ENCODE measurements at places on chromosomes 2 and 18.

GRCh38 chr2:111703759-111704158, 180.2 kb downstream of the ANAPC1 start:
- no peak for DNase-seq

GRCh38 chr2:723761-724160, 46.6 kb upstream of the TMEM18 start:
- no peak for DNase-seq

- DNase-seq = no peak
Observed at GRCh38 chr2:200357845-200358244, 51.4 kb downstream of the SPATS2L start.

DNA sequence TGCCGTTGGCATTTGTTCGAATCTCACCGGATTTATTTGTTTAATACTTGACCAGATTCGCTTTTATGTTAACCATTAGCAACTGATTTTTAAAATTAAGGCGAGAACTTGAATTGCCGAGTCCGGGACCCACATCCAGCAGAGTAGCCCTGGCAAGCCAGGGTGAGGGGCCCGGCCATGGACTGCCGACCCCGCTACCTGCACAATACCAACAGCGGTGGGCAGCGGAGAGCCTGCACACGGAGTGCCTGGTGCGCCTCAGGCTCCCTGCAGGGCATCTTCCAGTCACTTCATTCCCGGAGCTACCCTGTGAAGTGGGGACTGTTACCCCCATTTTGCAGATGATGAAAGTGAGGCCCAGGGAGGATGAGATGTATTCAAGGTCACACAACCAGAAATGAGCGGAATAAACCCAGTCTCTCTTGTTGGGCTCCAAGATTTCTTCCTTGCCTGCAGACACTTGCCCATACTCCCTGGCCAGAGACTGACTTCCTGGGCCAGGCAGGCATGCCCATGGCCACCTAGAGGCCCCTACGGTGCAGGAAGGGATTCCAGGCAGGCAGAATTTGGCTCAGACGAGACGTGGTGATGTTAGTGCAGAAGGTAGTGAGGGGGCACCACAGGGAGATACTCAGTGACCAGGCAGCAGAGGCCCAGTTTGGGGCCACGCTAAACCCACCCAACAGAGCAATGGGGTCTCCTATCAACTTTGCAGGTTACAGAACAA, 2.9 kb downstream of the FBLN7 start:
- no peak for DNase-seq

GRCh38 chr18:74444104-74444503, 13.0 kb downstream of the DIPK1C start:
- DNase-seq = no peak

DNA sequence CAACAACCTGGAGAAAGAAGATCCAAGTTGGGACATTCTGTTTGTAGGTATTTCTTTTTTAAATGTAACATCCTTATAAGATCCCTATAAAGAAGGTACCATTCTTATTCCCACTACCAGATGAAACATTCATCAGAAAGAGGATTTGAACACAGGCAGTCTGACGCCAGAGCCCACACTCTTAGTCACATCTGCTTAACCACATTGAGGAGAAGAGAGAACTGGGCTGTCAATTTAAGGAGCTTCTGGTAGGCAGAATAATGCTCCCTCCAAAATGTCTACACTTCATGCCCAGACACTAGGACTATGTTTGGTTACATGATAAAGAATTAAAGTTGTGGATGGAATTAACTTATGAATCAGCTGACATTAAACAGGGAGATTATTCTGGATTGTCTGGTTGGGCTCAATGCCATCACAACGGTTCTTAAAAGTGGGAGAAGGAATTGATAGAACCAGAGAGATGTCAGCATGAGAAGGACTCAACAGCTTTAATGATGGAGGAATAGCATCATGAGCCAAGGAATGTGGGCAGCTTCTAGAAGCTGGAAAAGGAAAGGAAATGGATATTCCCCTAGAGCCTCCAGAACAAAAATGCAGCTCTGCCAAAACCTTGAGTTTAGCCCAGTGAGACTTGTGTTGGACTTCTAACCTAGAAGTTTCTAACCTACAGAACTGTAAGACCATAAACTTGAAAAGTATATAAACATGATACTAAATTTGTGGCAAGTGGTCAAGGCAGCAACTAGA, 82.2 kb downstream of the KLF7 start:
- no peak for DNase-seq

DNA sequence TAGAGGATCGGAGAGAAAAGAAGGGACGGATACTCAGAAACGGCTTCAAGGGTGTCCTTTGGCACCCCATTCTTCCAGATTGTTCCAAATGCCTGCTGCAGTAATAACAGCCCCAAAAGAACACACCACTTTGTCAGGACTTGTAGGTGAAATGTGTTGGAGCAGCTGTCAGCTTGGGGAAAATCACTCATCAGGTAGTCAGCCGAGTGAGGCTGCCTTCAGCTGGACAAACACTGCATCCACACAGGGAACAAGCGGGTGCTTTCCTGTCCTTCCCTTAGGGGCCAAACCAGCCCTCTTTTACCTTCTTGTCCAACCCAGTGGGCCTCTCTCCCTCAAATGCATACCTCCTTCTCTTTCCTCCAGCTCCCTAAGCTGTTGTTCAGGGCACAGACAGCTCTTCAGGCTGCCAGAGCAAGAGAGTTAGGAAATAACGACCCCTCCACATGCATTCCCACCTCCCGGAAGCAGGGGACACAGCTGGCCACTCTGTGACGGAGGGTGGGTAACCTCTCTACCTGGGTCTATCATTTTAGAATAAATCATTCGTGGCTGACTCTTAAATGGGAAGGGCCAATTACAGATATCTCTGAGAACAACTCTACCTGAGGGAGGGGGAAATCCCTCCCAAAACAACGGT, 48.1 kb downstream of the BCL11A start:
- DNase-seq = no peak

DNA sequence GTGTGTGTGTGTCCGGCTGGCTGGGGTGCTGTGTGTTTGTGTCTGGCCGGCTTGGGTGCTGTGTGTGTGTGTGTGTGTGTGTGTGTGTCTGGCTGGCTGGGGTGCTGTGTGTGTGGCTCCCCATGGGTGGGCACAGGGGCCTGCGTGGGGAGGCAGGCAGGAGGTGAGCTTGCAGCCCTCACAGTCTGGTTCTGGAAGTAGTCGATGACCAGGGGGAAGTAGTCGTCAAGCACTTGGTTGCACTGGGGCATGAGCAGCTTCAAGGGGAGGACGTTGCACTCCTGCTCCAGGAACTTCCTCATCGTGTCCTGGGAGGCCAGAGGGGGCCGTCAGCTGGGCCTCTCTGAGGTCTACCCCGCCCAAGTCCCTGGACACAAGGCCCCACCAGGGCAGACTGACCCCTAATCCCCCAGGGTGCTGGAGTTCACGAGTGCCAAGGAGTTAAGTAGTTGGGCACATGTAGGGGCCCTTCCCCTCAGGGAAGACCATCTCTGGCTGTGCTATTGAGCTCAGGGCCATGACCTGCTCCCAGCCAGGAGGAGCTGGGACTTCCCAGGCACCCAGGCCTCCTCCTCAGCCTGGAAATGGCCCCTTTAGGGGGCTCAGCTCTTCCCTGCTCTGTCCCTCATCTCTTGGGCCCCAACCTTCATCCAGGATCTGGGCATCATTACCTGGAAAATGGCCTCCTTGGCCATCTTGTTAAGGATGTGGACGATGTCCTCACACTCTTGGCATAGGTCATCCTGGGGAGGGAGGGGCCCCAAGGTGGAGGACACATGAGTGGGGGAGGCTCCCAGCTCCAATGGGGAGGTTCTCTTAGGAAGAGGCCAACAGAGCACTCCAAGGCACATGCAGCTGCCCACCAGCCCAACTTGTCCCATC, 1.3 kb downstream of the SFTPB start:
- no peak for DNase-seq

DNA sequence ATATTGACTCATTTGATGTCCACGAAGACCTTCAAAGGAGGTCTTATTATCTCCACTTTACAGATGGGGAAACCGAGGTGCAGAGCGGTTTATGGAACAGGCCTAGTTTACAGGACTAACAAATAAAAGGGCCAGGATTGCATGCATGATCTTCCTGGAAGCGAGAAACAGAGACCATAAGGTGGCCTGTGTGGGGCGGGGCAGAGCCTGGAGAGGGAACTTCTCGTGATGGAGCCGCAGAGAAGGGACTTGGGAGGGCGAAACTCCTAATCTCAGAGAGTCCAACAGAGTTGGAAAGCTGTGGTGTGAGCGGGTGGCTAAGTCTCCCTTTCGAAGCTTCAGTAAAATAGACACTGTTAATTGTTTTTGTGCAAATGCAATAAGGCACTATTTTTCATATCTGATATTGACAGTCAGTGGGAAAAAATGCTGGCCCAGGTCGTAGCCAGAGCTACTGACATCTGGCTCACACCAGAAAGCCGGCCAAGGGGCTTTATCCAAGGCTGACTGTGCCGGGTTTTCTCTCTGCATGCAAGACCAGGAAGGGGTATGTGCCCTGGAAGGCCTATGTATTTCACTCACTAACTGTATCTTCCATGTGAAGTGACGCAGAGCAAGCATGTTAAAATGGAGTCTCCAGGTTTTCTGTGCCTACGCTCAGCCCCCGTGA, 4.5 kb downstream of the INPP5D start:
- no peak for DNase-seq

GRCh38 chr2:135960656-135961551, 24.5 kb downstream of the DARS1 start:
- DNase-seq = no peak

DNA sequence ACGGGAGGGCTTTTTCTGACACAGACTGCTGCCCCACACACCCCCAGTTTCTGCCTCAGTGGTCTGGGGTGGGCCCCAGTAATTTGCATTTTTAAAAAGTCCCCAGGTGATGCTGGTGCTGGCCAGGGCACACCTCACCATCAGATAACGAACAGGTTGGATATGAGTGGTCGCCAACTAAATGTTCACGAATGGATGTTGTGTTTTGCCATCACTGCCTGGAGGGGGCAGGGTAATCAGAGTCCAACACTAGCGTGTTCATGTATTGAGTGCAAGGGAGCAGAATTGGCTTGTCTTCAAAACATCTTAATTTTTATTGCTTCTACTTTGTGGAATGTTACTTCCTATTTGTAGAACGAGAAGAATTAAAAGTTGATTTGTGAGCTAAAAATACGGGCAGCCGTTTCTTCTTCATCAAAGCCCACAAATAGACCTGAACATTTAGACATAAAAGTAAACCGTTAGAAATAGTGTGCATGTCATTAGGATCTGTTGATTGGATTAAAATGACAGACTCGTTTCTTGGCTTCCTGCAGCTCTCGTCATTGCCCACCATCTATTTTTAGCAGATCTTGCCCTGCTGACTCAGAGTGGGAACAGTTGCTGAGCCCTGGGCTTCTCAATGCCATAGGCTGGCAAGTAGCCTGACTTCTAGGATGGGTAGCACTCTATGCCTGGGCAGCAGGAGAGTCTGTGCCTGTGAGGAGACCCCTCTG, 45.2 kb downstream of the NCK2 start:
- DNase-seq = no peak

DNA sequence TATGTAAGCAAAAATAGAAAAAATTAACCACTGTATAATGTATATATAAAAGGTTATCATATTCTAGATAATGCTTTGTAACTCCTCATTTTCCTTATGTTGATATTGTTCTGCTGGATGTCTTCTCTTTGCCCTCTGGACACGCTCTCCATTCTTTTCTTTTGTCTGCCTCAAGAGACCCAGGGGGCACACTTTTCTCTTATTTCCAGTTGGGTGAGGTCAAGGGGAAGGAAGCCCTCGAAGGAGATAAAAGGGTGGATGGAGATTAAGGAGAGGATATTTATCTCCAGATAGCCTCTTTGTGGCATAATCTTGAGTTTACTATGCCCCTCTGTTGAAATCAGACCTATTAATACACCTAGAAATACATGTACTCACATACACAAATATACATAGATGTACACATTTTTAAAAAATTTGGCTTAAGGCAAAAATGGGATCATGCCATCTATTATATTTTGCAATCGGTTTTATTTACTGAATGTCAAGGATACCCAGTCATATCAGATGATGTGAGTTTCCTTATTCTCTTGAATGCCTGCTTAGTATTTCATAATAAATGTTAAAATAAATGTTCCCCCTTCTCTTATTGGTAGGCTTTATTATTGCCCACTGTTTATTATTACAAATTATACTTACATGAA, 65.3 kb downstream of the LCLAT1 start:
- no peak for DNase-seq

DNA sequence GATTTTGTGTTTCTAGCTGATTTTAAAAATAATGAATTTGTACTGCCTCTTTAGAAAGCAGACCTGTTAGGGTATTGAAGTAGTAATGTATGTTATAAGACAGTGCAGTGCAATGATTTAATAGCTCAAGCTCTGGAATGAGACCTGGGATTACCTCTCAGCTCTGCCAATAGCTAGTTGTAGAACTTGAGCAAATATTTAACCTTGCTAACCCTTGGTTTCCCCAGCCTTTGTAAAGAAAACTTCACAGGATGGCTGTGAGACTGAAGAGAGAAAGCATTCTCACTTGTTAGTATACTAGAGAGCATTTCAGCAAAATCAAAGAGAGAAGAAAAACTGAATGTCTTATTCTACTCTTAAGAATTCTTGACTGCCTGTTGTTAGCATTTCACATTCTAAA, 293.9 kb downstream of the KIAA1328 start:
- DNase-seq = no peak

Measured in iPS DF 19.7 (cell line).